ENCODE measurements at places on chromosomes 7 and 10.
A peak's percentile ranks its signal among the peaks of the same experiment; 100 is the strongest.

DNA sequence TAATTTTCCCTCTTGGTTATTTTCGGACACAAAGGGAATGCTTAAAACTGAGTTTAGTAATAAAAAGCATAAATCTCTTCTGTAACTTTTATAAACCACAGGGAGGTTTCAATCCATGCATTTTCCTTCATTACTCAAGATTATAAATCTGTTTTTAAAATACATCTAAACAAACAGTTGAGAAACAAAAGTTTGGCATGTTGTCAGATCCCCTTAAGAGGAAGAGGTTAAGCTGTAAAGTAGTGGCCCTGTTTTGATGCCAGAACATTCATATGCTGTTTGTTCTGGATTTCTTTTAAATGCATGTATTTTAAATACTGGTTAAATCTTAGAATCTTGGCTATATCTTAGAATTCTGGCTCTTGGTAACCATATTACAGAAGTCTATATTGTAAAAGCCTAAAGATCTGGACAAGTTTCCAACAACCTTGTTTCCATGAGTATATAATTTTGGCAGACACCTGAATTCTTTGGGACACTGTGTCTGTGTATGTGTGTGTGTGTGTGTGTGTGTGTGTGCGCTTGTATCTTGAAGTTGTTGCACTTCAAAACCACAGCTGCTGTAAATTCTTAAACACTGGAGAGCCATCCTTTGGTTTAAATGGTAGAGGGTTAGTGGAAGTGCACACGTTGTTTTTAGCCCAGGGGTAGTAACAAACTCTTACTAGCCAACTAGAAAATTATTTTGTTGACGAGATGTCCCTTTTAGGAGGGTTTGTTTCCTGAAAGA, 6.8 kb upstream of the SEMA4G start:
- DNase-seq, result no peak

GRCh38 chr7:1040790-1041189, 3.6 kb upstream of the GPR146 start:
- no peak for DNase-seq

- DNase-seq, result no peak
These were observed 141.3 kb upstream of the AGK start for GRCh38 chr7:141409801-141410329.

GRCh38 chr7:111839261-111839660, 277.0 kb upstream of the IMMP2L start:
- no peak for DNase-seq

- no peak for DNase-seq
These were observed 36.6 kb downstream of the SBDS start for GRCh38 chr7:66958538-66959350.

- DNase-seq, result no peak
These were observed 197.9 kb downstream of the CDCA7L start for GRCh38 chr7:21747806-21748205.

DNA sequence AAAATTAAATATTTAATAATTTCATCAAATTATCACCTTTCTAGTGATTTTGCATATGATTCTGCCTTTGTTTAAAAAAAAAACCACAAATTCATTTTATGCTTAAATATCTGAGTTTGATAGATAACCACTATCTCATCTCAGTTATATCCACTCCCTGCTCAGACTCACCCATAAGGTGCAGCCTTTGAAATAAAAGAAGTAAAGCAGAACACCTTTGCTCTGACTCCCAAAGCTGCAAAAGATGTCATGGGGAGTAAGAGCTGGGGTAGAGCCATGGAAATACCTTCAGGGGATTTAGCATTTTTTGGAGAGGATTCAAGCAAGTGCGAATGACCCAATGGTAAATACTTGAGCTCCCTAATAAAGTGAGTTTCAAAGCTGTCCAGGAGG, 15.1 kb upstream of the CYP3A5 start:
- DNase-seq, result no peak

- peak; percentile 70 for DNase-seq
These were observed 40.6 kb downstream of the SYPL1 start for GRCh38 chr7:106071356-106071998.

DNA sequence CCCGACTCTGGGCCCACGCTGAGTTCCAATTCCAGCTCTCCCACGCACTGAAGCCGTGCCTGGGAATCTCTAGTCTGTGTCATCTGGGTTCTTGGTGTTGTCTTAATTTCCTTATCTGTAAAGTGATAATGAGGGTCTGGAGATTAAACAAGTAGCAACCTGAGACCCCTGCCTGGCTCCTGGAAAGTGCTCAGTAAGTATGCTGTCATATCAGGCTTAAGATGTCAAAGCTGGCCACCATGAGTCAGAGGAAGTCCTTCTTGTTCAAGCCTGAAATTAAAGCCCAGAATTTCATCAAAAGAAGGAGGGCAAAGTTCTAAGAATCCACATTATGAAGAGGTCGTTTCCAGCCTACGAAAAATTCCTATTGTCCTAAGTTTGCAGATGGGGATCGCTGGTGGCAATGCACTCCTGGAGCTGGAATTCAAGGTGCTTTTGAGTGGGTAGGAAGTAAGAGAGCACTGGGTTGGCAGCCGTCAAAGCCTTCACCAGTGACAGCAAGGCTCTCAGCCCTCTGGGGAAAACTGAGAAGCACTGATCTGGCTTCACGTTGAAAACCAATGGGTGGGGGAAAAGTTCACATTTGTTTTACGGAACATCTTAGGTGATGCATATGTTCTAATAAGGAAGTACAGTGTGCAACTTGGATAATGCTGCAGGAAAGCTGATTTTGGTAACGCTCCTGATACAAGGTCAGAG, 50.3 kb upstream of the NCAPG2 start:
- DNase-seq, result no peak

- no peak for DNase-seq
These were observed 187.6 kb upstream of the SHH start for GRCh38 chr7:155999631-156000489.

- DNase-seq, result no peak
These were observed 28.3 kb upstream of the FRMD4A start for GRCh38 chr10:14358886-14359573.

DNA sequence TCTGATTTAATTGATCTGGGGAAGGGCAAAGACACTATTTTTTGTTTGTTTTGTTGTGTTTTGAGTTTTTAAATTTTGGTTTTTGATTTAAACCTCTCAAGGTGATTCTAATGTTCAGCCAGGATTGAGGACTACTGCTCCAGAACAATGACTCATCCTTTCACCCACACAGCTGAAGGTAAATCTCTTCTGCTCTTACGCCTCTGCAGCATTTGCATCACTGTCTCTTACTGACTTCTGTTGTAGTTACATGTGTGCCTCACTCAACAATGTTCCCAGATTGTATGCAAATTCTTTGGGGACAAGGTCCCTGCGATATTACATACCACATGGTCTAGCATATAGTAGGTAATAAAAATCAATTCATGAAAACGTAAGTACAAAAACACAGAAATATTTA, 467.5 kb upstream of the LRRN3 start:
- no peak for DNase-seq

GRCh38 chr7:95335093-95335492, 10.8 kb upstream of the PON1 start:
- DNase-seq, result no peak

DNA sequence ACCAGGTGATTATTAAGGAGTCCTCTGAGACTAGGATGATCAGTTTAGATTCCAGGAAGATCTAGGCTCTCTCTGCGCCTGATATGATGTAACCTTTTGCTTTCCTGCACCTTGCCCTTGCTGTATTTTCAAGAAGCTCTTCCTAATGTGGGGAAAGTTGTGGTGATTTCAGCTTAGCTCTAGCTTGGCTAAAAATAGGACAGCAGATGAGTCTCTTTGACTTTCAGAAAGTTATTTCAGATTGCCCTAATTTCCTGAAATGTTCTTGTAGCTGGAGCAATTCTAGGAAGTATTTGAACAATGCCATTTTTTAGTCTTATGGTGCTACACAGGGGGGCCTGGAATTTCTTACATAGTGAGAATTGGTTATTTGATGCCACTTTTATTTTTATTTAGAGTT, 3.8 kb downstream of the LCOR start:
- DNase-seq, result no peak

DNA sequence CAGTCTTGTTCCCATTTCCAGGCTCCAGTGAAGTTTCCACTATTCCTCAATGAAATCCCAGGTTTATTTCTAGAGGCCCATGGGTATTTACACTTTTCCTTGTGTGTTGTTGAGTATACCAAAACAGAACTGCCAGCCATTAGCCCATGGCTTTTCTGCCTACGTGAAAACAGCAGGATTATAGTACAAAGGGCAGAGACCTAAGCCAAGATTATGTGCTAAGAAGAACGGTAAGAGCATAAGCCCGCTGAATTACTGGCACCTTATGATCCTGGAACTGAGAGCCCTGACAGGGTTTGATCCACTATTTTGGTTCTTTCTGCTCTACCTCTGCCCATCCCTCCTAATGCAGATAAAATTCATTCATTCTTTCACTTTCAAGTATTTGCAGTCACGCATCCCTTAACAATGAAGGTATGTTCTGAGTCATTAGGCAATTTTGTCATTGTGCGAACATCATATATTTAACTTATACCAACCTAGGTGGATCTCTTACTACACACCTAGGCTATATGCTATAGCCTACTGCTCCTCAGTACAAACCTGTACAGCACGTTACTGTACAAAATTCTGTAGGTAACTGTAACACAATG, 16.0 kb downstream of the SEMA3C start:
- DNase-seq, result no peak

DNA sequence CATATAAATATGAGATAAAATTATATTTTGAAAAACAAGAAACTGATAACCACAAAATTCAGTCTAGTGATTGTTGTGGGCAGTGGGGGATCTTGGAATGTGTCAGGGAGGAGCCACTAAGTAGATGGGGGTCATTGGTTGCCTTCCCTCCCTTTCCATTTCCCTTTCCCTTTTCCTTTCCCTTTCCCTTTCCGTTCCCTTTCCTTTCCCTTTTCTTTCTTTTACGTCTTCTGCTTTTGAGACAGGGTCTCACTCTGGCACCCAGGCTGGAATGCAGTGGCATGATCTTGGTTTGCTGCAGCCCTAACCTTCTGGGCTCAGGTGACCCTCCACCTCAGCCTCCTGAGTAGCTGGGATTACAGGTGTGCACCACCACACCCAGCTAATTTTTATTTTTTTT, 51.0 kb downstream of the DYNC2I1 start:
- no peak for DNase-seq

GRCh38 chr7:93203496-93203895, 22.8 kb downstream of the HEPACAM2 start:
- no peak for DNase-seq

DNA sequence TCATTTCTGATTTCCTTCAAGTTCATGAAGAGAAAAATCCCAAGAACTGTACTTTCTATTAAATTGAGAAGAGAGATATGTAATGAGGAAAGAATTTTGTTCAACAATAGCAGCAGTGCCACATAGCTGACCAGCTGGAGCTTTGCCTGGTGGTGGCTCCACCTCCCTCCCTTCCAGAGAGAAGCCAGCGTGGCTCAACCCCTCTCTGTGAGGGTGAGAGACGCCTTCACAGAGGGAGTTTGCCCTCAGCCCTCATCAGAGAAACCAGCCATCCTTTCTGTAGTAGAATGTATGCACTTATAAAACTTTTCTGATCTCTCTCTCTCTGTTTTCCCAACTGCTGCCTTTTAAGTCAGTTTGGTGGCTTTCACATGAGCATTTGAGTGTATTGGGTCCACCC, 20.5 kb upstream of the COL1A2 start:
- DNase-seq, result peak; percentile 66

GRCh38 chr7:29839921-29840320, 33.6 kb downstream of the WIPF3 start:
- no peak for DNase-seq

GRCh38 chr7:105829681-105830322, 46.6 kb downstream of the ATXN7L1 start:
- DNase-seq, result no peak

- DNase-seq, result no peak
These were observed 24.2 kb upstream of the RASSF4 start for GRCh38 chr10:44935201-44935965.

GRCh38 chr7:27435461-27435860, 192.9 kb downstream of the EVX1 start:
- DNase-seq, result no peak

GRCh38 chr7:90232430-90232829, 12.5 kb upstream of the CFAP69 start:
- no peak for DNase-seq

DNA sequence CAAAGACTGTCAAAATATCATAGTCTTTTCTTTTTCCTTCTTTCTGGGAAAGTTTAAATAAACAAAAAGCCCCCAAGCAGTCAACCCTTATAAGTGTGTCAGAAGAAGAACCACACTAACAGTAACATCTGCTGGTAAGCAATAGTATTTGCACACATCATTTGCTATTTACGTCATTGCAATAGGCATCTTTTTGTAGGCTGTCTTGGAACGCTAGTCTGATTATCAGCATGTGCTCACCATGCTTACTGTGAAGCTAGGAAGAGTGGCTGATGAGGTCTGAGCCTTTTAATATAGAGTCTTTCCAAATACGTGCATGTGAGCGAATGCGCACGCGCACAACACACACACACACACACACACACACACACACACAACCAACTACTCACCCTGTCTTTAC, 599.0 kb upstream of the TPK1 start:
- no peak for DNase-seq

DNA sequence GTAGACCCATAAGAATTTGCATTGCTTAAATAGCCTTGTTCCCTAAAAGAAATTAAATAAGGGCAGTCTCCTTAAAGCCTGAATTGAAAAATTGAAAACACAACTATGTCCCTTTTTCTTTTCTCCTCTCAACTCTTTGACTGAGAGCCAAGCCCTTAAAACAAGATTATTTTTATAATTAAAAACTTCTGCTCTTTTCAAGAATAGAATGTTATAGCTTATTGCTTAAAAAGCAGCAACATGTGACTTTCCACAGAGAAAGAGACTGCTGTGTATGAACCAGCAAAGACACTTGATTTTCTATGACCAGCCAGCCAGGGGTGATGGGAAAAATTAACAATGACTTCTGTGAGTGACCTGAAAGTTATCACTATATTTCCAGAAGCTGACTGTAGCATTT, 295.2 kb upstream of the CELF2 start:
- no peak for DNase-seq

DNA sequence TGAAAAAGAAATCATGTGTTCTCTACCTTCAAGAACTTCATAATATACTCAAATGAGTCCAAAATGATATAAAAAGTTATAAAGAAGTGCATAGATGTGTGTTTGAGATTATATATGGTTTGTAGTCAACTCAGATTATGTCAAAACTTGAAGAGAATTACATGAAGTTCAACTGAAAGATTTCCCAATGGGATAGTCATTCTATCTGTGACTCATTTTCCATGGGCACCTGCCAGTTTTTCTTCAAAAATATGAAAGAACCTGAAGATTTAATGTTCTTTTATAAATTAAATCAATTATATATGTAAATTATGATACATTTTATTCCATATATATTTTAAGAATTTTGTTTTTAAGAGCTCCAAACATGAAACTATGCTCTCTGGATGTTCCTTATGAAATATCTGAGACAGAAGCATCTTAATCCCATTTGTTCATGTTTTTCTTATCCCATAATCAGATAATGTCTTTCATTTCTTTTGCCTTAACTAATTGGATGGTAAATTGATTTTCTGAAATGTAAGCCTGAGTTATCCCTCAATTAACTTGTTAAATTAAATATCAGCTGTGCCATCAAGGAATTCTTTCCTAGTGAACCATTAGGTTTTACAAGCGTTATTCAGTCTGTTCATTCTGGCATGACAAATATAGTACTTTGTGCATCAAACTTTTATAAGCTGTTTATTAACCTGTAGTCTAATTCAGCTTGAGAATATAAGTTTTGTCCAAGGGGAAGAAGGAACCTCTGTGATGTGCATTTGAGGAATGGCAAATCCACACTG, 387.1 kb downstream of the IPMK start:
- no peak for DNase-seq
